Activated T-helper 1 cell treated with anti-CD3 and anti-CD28 coated beads, Interleukin-2, amount 50 U/mL, for 16 hours (primary cell): ENCODE measurements at places on chromosomes 4 and X.
A peak's percentile ranks its signal among the peaks of the same experiment; 100 is the strongest.

GRCh38 chrX:12974305-12974795 is 560 bp upstream of the TMSB4X start:
- no peak for DNase-seq

- DNase-seq: peak; percentile 11
Measured at GRCh38 chrX:47232803-47233332, at the start of gene USP11. Gene USP11, plus strand, starts transcription at chrX:47233009. Its CDS starts 35 bp downstream, at chrX:47233044.

- no peak for DNase-seq
Measured at GRCh38 chrX:134679221-134679620, 20.9 kb upstream of the PLAC1 start.

DNA sequence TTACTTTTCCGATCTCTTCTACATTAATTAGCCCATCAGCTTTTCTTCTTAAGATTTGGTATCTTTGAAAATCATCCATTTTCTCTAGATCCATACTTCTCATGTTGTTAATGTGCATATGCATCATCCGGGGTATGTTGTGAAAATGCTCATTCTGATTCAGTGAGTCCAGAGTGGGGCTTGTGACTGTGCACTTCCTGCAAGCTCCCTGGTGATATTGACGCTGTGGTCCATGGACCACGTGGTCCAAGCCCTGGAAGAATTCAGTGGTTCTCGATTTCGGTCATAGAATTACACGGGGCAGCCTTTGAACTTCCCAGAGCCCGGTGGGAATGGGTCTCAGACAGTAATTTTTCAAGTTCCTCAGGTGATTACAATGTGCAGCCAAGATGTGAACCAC is 69.8 kb downstream of the ZFX start:
- no peak for DNase-seq

- DNase-seq: peak; percentile 65
Measured at GRCh38 chrX:129781134-129781672, 1.5 kb downstream of the SASH3 start.

- no peak for DNase-seq
Measured at GRCh38 chrX:71992711-71993110, 82.1 kb downstream of the NHSL2 start.

DNA sequence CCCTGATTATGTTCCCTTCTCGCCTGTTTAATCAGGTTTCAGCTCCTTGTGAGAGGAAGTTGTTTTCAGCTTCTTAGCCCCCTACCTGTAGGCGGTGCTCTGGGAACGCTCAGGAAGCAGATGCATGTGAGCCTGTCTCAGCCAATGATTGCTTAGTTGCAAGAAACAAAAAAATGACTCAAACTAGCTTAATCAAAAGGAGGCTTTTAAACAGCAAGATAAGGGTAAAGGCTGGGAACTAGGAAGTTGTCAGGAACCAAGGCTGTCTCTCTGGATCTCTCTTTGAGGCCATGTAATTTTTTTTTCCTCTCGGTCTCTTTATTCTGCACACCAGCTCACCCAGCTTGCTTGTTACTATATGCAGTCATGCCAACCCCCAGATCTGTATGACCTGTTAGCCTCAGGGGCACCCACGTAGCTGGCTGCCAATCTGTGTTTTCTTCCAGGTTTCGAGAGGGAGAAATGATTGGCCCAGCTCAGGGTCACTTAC is 109.1 kb downstream of the PTTG2 start:
- no peak for DNase-seq

DNA sequence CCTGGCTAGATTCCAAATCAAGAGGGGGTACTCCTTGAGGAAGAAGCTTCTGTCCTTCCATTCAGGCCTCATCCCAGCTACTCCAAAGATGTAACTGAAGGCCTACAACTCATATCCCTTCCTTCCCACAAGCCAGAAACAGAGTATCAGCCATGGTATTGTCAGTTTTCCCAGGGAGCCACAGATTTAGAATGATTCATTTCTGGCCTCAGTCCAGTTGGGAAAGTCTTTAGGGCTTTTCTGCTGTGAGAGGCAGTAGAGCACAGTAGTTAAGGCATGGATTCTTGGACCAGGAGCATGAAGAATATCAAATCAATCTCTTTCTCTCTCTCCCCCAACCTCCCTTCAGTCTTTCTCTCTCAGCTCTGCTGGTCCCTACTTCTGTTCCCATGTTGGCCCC is 505.0 kb downstream of the BCOR start:
- DNase-seq: no peak

- no peak for DNase-seq
Measured at GRCh38 chr4:1806596-1807331, 13.7 kb downstream of the FGFR3 start.

GRCh38 chr4:118772767-118773428 is 63.0 kb downstream of the SEC24D start:
- DNase-seq: no peak

GRCh38 chr4:181957088-181957487 is 286.1 kb upstream of the TENM3 start:
- DNase-seq: no peak

GRCh38 chr4:101328063-101328602 is 19.2 kb downstream of the PPP3CA start:
- no peak for DNase-seq

GRCh38 chr4:176970853-176971252 is 178.1 kb upstream of the VEGFC start:
- DNase-seq: no peak

GRCh38 chr4:10965196-10965595 is 280.6 kb upstream of the CLNK start:
- DNase-seq: no peak

GRCh38 chr4:184937030-184937710 is 81.1 kb upstream of the HELT start:
- DNase-seq: no peak

DNA sequence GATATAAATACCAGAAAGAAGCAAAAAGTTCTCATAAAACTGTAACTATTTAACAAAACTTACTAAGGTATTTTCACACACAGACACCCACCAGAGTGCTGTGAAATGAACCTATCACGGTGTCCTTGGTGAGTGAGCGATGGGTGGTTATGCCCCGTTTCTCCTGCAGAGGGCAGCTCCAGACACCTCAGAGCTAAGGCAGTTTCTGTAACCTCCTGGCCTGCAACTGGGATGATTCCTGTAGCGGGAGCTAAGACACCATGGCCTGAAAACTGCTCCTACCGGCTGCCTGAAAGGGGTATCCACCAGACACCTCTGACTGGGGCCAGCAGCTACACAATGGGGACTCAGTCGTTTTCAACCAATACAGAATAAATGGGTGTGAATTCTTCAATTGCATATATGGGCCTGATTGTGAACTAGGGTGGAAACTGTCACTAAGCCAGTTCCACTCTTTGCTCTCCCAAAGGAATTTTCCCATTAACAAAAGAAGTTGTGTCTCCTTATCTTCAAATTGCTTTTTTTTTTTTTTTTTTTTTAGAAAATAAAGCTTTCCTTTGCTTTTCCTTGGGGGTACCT is 2375.8 kb upstream of the TENM3 start:
- DNase-seq: no peak

DNA sequence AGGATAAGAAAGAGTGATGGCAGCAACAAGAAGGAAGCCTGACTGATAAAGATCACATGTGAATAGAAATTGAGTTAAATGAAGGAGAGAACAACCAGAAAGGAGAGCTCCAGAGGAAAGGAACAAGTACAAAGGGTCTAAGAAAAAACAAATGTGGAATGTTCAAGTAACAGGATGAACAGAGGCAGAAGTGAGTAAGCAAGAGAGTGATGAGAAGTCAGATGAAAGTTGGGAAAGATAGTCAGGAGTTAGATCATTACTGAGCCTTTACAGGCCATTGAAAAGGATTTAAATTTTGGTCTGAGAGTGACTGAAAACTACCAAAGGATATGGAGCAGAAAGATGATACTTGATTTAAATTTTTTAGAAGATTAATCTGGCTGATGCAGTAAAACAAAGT is 38.1 kb downstream of the NFXL1 start:
- DNase-seq: no peak

DNA sequence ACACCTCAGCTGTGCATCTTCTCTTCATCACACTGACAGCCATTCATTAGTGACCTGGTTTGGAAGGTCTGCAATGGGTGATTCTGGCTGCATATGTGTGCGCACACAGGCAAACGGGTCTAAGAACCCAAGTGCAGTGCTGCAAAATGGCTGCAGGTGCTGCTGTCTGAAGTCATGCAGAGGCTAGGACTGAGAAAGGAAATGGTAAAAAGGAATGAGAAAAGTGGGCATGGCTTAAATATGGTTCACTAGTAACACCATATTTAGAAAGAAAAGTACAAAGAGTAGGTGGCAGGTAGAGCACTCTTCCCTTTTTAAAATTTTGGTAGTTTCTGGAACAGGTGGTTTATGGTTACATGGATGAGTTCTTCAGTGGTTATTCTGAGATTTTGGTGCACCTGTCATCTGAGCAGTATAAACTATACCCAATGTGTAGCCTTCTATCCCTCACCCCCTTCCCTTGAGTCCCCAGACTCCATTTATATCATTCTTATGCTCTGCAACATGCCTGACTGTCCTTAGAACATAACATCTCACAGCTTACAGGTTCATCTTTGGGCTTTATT is 78.4 kb downstream of the CCNG2 start:
- DNase-seq: no peak

DNA sequence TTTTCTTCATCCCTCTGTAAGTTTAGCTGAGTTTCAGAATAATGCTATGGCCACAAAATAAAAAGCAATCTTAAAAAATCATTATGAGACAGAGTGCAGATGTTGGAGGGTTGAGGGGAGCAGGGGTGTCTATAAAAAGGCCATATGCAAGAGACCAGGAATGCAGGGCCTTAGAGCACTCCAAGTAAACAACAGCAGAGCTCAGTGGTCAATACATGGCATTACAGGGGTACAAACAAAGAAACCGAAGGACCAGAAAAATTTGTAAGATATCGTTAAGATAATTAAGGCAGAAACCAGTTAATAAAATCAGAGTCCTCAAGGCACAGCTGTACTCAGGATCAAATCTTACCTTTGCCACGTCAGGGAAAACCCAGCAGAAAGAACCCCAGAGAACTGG is 28.4 kb upstream of the NDST3 start:
- DNase-seq: no peak

DNA sequence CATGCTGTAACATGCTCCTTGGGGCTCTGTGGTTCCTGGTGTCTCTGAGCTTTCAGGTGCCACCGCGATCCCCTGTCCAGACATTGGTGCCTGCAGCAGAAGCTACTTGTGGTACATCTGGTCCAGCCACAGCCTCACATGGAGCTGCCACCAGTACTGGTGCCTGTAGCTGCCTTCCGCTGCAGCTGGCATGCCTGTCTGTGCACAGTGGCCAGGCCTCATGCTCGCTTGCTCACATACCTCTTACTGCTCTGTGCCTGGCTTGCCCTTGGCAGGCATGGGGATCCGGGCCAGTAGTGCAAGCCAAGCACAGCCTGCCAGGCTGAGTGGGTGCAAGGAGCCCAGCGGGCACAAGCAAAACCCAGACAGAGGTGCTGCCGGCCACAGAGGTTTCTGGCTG is 618.6 kb downstream of the DMD start:
- DNase-seq: no peak

DNA sequence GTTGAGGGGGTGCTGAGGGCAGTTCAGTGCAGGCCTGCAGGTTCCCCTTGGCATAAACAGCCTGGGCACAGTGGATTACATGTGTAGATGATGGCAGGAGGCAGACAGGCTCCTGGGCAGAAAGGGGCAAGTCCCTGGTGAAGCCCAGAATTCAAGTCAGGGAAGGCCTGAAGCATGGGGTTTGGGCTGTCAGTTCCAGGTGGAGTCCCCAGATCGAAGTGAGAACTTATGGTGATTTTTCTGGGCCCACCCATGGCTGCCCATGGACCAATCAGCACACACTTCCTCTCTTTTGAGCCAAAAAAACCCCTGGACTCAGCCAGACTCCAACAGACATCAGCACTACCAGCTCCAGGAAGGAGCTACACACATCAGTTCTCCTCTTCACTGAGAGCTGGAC is 529.1 kb downstream of the PPARGC1A start:
- no peak for DNase-seq

DNA sequence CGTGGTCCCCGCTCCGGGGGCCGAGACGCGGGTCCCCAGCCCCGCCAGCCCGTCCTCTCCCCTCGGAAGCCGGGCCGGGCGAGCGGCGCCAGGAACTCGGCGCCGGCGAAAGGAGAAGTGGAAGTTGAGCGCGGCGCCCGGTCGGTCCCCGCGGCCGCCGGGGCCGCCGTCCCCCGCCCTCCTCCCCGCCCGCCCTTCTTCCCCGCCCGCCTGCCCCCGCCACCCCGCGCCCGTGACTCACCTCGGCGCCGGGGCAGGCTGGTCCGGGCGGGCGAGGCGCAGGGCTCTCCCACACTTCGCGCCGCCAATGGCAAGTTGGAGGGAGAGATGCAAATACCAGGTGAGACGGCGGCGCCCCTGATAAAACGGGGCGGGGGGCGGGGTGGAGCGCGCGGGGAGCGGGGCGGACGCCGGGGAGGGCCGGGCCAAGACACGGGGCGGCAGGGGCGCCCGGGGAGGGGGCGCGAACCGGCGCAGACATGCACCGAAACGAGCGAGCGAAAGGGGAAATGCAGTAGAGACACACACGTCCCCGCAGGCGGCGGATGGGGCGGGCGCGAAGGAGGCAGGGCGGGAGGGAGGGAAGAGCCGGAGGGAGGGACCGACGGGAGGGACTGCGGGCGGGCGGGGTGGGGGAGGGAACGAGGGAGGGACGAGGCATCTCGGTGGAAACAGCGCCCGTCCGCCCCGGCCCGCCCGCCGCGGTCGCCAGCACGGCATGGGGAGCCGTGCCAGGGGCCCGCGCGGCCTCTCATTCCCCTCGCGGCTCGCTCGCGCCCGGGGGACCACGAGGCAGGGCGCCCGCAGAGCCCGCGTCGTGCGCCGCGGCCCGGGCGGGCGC is at the start of gene ELF4:
Gene ELF4 (minus strand): TSS at position 119 of the 841 bp plus-strand sequence. CDS start 29,167 bp downstream, outside the sequence.
- DNase-seq: peak; percentile 40

DNA sequence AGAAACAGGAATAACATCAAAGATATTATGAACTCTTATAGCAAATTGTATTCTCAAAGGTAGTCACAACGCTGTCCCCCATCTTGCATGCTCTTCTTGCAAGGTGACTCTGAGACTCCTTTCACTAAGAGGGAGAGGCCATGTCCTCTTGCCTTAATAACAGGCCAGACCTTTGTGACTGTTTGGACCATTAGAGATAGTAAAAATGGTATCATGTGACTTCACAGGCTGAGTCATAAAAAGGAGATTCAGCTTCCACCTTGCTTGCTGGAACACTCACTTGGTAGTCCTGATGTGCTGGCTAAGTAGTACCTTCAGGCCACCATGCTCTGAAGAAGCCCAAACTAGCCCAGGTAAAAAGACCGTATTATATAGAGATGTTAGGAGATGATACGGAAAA is 143.8 kb downstream of the FBXW7 start:
- no peak for DNase-seq

DNA sequence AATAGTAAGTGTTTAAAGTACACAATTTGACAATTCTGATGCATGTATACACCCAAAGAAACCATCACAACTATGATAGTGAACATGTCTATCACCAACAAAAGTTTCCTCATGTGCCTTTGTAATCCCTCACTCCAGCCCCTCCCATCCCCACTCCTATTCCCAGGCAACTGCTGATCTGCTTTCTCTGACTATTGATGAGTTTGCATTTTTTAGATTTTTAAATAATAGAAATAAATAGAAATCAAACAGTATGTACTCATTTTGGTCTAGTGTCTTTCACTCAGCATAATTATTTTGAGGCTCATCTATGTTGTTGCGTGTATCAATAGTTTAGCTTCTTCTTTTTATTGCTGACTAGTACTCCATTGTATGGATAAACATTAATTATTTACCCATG is 5.3 kb upstream of the RPS4X start:
- DNase-seq: no peak

GRCh38 chr4:86011117-86011516 is 348.7 kb downstream of the MAPK10 start:
- DNase-seq: no peak

- DNase-seq: no peak
Measured at GRCh38 chrX:121356850-121357171, 309.4 kb downstream of the GLUD2 start.

- no peak for DNase-seq
Measured at GRCh38 chr4:183257808-183258207, 62.3 kb downstream of the CLDN22 start.
